Muscle of arm (tissue), 14 donors: ENCODE measurements at places on chromosomes 6 and 20.
A peak's percentile ranks its signal among the peaks of the same experiment; 100 is the strongest.

DNA sequence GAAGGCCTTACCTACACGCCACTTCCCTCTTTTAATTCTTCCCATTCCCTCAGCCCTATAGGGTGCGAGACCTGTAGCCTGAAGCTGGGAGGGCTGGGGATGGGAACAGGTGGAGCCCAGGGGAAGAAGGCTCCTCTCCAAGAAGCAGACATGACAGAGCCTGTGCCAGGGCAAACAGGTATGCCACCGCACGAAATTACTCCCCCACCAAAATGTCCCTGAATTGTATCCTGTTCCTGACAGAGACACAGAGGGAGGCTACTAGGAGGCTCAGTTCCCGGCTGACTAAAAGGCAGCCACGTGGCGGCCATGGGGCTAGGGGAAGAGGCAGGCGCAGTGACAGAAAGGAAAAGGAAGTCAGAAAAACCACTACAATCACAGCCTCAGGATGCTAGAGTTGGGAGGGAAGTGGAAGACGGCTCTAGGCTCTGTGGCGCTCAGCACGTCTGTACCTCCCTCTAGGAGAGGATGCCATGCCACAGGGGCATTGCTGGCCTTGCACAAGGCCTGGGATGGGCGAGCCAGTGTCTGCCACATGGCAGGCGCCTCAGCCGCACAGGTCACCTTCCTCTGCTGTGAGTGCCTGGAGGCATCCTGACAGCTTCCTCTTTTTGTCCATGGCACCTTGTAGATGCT is 27.7 kb downstream of the TFEB start:
- DNase-seq: no peak

DNA sequence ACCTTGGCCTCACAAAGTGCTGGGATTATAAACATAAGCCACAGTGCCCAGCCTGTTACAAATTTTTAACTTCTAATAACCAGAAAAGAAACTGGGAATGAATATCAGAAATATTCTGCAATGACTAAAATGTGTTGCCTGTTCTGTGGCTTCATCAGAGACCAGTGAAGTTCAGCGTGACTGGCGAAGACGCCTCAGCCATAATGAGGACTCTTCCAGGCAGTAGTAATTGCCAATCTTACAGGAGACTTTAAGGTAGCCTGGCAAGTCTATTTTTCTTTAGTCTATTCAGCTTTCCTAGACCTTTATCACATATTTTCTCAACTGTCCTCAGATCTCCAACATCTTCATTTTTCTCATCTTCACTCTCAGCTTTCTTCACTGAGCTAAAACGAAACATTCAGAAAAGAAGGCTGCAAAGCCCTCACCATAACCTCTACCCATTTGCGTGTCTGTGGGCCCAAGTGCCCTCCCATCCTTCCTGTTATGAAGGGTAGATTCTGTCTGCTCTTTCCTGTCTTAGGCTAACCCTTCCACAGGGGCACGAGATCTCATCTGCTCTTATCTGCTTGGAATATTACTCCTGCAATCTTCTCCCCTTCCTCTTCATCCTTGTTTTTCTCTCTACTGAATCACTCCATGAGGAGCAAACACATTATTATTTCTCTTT is 42.0 kb upstream of the OLIG3 start:
- no peak for DNase-seq

- no peak for DNase-seq
These were observed 230.0 kb upstream of the SULF2 start for GRCh38 chr20:48015141-48015910.

GRCh38 chr6:149046822-149047246 is 270.7 kb upstream of the TAB2 start:
- no peak for DNase-seq

- DNase-seq: peak; percentile 21
These were observed 146.0 kb downstream of the LAMP5 start for GRCh38 chr20:9660236-9660868.

DNA sequence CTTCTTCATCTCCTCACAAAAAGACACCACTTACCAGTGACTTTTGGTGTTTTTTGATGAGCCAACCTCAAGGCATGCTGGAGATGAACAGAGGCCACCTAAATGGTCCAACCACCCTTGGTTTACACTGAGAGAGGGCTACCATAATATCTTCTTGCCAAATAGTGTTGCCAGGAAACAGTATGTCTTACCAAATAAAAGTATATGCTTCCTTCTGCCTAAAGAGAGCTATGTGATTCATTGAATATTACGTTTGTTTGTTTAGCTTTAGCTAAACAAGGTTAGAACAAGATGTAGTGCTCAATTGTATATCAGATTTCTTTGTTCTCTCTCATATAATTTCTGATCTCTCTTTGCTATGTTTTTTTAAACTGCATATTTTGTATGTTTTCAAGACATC is 40.6 kb upstream of the BMP6 start:
- DNase-seq: no peak

- DNase-seq: no peak
These were observed 409.6 kb upstream of the SLC35B3 start for GRCh38 chr6:8844968-8845367.

DNA sequence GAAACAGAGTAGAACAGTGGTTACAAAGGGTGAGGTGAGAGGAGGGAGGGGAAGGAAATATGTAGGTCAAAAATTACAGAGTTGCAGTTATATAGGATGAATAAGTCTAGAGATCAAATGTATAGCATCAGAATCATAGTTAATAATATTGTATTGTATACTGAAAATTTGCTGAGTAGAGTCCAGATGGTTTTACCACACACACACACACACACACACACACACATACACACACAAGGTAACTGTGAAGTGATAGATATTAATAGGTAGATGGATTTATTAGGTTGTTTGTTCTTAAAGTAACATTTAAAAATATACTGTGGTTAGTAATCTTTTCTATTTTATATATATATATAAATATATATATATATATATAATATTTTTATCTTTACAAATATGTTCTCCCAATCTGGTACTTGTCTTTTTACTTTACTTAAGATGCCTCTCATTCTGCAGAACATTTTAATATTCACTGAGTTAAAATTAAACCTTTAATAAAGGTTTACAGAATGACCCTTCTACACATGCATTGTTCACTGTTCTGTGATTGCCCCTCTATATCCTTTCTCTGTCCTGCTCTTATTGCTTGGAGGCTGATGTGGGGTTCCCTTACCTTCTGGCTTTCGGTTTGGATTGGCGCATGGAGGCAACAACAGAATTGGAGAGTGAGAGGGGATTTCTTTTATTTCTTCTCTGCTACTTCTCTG is 408 bp downstream of the PTCHD4 start:
- no peak for DNase-seq

DNA sequence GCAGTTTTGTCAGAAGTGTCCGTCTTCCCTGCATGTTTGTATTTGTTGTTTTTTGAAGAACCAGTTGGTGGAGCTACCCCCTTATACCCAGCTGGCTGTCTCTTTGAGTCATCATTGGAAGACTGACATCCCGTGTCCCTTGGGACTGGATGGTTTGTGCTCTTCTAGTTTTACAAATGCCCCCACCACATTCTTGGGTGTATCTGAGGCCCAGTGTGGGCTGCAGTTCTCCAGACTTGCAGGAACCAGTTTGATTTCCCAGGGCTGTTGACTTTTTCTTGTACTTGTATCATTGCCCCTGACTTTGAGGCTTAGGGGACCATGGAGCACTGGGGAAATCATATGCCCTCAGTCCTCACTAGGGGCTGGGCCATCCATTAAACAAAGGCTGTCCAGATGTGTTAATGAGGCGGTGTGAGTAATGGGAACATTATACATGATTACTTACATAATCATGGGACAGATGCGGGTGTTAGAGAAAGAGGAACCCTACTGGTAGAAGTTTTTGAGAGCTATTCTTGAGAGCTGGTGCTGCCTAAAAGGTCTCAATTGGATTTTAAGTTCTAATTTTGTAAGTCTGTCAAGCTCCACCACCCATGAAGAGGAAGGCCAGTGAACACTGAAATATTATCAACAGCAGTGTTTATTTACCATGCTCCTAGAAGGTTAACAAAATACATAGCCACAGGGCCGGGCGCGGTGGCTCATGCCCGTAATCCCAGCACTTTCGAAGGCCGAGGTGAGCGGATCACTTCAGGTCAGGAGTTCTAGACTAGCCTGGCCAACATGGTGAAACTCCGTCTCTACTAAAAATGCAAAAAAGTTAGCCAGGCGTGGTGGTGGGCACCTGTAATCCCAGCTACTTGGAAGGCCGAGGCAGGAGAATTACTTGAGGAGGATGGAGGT is 8.5 kb downstream of the JARID2 start:
- DNase-seq: no peak

DNA sequence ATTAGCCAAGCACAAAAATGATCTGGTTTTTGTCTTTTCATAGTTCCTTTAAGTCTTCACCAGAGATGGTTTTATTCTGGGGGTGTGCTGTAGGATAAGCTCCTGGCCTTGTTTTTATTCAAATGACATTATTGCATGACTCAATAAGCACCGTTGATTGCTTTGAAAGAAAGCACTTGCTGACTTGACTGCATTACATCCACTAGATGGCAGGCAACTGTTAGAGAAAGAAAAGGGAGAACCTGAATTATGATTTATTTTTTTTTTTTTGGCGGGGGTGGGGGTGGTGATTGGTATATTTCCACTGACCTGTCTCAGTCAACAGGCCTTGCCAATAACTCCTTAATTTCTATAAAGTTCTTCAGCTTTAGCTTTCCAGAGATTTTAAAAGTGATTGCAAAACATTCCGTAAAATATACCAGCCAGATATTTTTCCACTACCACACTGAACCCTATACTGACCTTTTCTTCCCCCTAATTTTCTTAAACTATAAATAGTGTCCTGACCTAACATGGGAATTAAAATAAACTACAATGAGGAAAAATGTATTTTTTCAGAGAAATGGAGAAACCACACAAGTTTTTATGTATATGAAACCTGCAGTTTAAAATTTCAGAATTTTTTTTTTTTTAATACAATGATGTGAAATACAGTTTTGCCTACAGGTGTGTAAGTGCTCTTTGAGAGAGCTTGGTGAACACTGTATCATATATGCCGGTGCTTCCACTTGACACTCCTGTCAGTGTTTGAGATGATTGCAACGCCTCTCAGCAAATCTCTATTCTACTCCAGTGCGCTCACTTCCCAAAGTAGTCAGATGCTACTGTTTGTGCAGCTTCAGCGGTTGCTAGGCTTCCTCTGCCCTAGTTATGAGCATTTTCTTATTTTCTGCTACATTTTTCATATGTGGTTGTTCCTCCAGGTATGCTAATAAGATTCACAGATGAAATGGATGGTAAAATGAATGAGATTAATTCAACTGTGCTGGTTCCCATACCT is 274.3 kb downstream of the CD109 start:
- peak; percentile 82 for DNase-seq

- DNase-seq: no peak
These were observed 78.7 kb downstream of the CDH22 start for GRCh38 chr20:46229478-46230105.

- DNase-seq: no peak
These were observed 42.0 kb upstream of the DSN1 start for GRCh38 chr20:36815454-36816091.

- DNase-seq: no peak
These were observed 69.6 kb downstream of the POPDC3 start for GRCh38 chr6:105109955-105110895.

GRCh38 chr6:431504-431903 is 40.0 kb downstream of the IRF4 start:
- DNase-seq: no peak

GRCh38 chr6:89321131-89321970 is 6.3 kb upstream of the GABRR2 start:
- peak; percentile 6 for DNase-seq

- no peak for DNase-seq
These were observed 96.7 kb downstream of the SYCP2 start for GRCh38 chr20:59836767-59837166.

DNA sequence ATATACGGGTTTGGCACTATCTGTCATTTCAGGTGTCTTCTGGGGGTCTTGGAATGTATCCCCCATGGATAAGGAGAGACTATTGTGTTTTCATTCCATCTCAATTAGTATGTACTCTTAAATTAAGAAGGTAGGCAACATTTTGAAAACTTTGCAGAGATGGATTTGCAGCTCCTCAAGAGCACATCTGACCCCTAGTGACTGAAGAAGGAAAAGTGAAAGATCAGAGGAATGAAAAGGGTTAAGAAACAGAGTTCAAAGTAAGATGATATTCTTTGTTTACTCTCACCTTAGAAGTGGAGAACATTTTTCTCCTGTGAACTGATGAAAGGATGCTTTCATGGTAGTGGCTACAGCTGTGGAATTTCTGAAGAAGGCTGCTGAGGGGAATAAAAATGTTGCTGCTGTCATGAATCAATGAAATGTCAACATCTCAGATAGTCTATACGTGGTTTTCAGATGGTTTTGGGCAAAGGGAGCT is 41.5 kb downstream of the SH3BGRL2 start:
- no peak for DNase-seq

- no peak for DNase-seq
These were observed 1.7 kb downstream of the GABBR1 start for GRCh38 chr6:29631209-29631810.

GRCh38 chr20:39719293-39719692 is 757.1 kb downstream of the DHX35 start:
- no peak for DNase-seq

GRCh38 chr20:16445482-16445881 is 127.8 kb downstream of the KIF16B start:
- no peak for DNase-seq

GRCh38 chr20:9392892-9393857 is 121.2 kb upstream of the LAMP5 start:
- DNase-seq: peak; percentile 60

- DNase-seq: no peak
These were observed 14.4 kb upstream of the PLCB1 start for GRCh38 chr20:8117636-8118035.

DNA sequence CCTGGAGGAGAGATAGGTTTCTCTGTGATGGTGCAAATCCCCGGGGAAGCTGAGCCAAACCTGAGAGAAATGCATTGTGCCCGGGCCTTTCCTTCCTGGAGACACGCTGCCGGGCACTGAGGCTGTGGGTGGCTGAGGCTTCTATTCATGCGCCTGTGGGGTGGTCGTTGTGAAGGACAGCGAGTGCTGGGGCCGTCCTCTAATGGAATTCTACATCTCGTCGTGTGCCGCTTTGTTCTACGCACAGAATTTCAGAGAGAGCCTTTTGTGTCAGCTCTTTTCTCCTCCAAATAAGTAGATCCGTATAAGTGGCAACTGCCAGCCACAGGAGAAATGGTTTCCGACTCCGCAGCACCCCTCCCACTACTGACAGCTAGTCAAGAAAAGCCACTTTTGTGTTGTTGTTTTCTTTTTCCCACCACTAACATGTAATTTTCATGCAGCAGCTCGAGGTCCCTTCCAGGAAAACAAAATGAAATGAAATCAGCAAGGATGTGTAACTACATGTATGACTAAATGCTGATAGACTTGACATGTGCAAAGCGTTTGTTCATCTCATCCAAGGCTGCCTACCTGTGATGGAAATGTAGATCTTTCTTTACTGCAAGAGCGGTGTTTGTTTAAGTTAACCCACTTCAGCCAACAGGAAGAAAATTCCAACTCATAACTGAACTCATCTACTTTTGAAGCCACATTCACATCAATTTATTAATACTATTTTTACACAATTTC is 26.4 kb upstream of the PXDC1 start:
- no peak for DNase-seq

- DNase-seq: no peak
These were observed 75.8 kb downstream of the CDH22 start for GRCh38 chr20:46232539-46232938.
